Cerebellum (tissue), 4 donors: ENCODE measurements at places on chromosomes 7 and 10. TPM values are rescaled to one million over a fixed set of nuclear protein-coding genes. Genes with fewer than 3 reads are reported as not detected.

The AHR gene
- total RNA-seq: 24.4 TPM

The GRID1 gene
- 15.8 TPM for total RNA-seq

The ATOH7 gene
- total RNA-seq: 1.5 TPM

The NPFFR1 gene
- total RNA-seq: 0.54 TPM

The AUTS2 gene
- total RNA-seq: 298 TPM

The FAM25G gene
- not detected for total RNA-seq

The CNNM1 gene
- 6.3 TPM for total RNA-seq

The TAS2R4 gene
- 13.2 TPM for total RNA-seq

The ZNF32 gene
- total RNA-seq: 28.5 TPM

The ANXA8 gene
- not detected for total RNA-seq

The AKR1C4 gene
- not detected for total RNA-seq

The CDHR1 gene
- 9.3 TPM for total RNA-seq

The ADRB1 gene
- 1.6 TPM for total RNA-seq

The ARHGAP21 gene
- 246 TPM for total RNA-seq

The STOX1 gene
- total RNA-seq: 16.2 TPM

The TSPAN14 gene
- 20.5 TPM for total RNA-seq

The HDAC9 gene
- 62.0 TPM for total RNA-seq

The AOAH gene
- 3.4 TPM for total RNA-seq
